Activated CD8-positive, alpha-beta T cell treated with anti-CD3 and anti-CD28 coated beads, Interleukin-2, amount 10 ng/mL, durations not matched to agents 7 days and 5 days (primary cell): ENCODE measurements at places on chromosomes 13 and 19. TPM values are rescaled to one million over a fixed set of nuclear protein-coding genes. Genes with fewer than 3 reads are reported as not detected.

PTGER1 gene
- 0.44 TPM for total RNA-seq

DNA sequence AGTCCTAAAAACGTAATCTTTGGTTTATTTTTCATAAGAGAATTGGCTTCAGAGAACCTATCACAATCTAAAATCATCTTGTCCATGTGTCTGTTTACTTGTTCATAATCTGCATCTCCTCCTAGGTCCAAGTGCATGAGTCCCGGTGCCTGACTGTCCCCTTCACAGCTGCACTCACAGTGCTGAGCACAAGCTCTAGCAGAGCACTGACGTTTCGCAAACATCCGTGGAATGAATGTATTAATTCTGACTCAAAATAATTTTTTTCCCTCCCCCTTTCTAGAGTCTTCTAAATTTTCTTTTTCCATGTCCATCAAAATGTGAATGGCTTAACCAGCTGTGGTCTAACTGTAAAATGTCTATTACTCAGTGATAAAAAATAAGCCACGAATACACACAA is 245.5 kb upstream of the TSHZ3 start:
- no peak overlapping the region for H3K4me3 ChIP-seq
- no peaks in the 10 kb centered on the region for H3K4me1 ChIP-seq
- H3K27me3 ChIP-seq: no peaks in the 10 kb centered on the region
- no peaks in the 10 kb centered on the region for H3K36me3 ChIP-seq
- DNase-seq: no peak

NOVA2 gene
- not detected for total RNA-seq

ADAT3 gene
- total RNA-seq: 11.0 TPM

- peaks cover 38% of the 10 kb centered on the region for H3K4me1 ChIP-seq
- peaks cover 3% of the 10 kb centered on the region for H3K36me3 ChIP-seq
- DNase-seq: no peak
- peak overlapping the region; percentile 84 for H3K4me3 ChIP-seq
These were observed 4.0 kb upstream of the PRAM1 start for GRCh38 chr19:8506402-8506957.
